ENCODE measurements at places on chromosomes 1 and 21. TPM values are rescaled to one million over a fixed set of nuclear protein-coding genes. Genes with fewer than 3 reads are reported as not detected.

DNA sequence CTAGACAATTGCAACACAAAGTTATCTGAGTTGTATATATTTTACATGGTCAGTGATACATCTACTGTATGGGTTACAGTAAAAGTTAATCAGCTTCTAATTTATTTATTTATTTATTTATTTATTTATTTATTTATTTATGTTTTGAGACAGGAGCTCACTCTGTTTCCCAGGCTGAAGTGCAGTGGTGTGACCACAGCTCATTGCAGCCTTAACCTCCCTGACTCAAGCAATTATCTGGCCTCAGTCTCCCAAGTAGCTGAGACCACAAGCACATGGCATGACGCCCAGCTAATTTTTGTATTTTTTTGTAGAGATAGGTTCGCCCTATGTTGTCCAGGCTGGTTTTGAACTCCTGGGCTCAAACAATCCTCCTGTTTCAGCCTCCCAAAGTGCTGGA, 241.6 kb downstream of the PTPRC start:
- no peak for DNase-seq

GRCh38 chr1:247378334-247379073, 37.5 kb upstream of the NLRP3 start:
- no peak for DNase-seq

DNA sequence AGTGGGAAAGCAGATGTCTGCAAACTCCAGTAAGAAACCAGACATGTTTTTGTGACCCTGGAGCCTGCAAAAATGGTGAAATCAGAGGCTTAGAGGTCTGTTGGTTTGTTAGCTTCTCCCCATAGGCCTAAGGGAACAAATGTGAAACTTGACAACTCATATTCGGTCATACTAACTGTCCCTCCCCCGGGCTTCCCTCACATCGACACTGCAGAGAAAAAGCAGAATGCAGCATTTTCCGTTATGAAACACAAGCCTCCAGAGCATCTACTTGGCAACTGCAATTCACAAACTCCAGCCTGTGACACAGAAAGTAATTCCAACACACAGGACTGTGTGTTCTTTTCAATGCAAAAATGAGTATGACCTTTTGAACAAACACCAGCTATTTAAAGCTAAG, 3.7 kb downstream of the KCNA2 start:
- DNase-seq, result no peak

- no peak for DNase-seq
These were observed 22.2 kb downstream of the SLC26A9 start for GRCh38 chr1:205920861-205921569.

- DNase-seq, result no peak
These were observed 344.9 kb downstream of the OMA1 start for GRCh38 chr1:58201492-58202106.

- DNase-seq, result no peak
These were observed 639.7 kb upstream of the CXADR start for GRCh38 chr21:16873176-16873575.

The DDX59 gene
- 12.0 TPM for polyA plus RNA-seq

The KRTAP21-2 gene
- not detected for polyA plus RNA-seq
